ENCODE measurements at places on chromosomes 3 and 15.

GRCh38 chr3:152267831-152268554 lies 736 bp upstream of the MBNL1 start:
- DNase-seq: peak; percentile 64

GRCh38 chr3:197513953-197514785 lies 41.6 kb downstream of the BDH1 start:
- no peak for DNase-seq

- DNase-seq: peak; percentile 34
Observed at GRCh38 chr3:114714237-114714636, 420.4 kb downstream of the TIGIT start.

DNA sequence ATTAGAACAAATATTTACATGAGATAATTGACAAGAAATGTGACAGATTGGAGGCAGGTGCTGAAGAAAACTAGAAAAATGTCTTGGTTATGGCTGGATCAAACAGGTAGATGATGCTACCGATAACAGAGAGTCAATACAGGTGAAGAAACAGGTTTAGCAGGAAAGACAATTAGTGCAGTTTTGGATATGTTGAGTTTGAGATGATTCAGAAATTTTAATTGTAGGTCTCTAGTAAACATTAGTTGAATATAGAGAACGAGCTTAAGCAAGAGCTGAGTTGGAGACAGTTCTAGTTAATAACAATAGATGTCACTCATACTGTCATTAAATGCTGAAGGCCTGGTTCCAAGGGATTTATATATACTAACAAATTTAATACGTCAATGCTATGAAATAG lies 524.4 kb downstream of the NSUN3 start:
- DNase-seq: no peak

GRCh38 chr3:128800241-128801187 lies 74.5 kb downstream of the RAB7A start:
- DNase-seq: no peak

DNA sequence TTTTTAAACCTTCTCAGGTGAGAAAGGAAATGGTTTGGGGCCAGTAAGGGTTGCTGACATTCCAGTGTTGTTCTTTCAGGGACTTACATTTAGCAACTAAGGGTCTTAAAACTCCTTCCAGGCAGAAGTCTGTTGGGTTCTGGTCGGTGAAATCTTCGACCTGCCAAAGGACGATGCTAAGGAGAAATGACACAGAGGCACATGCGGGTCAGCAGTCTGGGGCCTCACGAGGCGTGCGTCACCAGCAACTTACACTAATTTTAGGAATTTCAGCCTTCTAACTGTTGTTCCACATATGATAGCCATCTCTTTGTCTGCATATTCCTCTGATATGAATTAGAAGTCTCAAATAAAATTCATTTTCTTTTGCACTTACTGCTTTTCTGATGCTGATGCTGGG lies 64.1 kb upstream of the TMEM108 start:
- no peak for DNase-seq

DNA sequence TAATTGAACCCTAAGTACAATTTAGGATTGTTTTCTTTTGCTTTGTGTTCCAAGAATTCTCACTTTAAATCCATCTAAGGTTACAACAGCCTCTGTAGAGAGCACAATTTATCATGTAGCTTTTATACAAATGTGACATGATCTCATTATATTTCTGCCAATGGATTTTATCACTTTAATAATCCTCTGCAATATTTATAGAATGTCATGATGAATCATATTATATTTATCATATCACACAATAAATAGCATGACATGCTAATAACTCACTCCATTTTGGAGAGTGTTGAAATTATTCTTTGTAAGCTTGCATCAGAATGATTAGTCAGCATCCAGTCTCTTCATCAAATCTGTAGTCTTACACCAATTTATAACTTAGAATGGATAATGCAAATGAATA lies 280.6 kb upstream of the ZNF717 start:
- no peak for DNase-seq

- no peak for DNase-seq
Observed at GRCh38 chr3:131532645-131533044, 29.9 kb upstream of the MRPL3 start.

GRCh38 chr15:76380249-76380648 lies 43.7 kb downstream of the ISL2 start:
- DNase-seq: peak; percentile 20

DNA sequence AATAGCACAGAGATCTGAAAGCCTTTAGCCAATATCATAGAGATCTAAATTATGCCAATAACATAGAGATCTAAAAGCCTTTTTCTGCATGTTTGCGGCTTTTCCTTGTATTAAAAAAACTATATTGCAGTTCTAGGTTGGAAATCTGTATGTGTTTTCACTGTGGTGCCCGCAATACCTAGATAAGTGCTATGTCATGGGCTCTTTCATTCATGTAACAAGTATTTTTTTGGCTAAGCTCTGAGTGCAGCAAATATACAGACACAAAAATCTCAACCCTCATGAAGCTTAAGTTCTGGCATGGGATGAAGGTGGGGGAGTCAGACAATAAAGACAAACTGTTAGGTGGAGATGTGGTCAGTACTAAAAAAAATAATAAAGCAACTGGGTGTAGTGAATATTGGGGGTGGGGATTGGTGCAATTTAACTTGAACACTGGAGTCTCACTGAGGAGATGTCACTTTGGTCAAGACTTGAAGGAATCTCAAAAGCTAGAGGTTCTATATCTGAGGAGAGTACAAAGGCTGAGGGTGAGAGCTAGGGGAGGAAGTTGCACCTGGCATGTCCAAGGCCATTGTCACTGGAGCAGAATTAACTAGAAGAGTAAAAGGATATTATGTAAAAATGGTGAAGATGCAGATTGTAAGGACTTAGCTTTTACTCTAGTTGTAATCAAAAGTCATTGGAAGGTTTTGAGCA lies 973 bp downstream of the BUB1B start:
- no peak for DNase-seq

- DNase-seq: peak; percentile 69
Observed at GRCh38 chr3:69999140-70000027, at the start of gene SAMMSON. Gene SAMMSON (plus strand): TSS chr3:69999733.

- DNase-seq: peak; percentile 38
Observed at GRCh38 chr3:134279466-134279865, 28.8 kb upstream of the RYK start.

- no peak for DNase-seq
Observed at GRCh38 chr3:132404276-132404675, 13.0 kb upstream of the DNAJC13 start.

DNA sequence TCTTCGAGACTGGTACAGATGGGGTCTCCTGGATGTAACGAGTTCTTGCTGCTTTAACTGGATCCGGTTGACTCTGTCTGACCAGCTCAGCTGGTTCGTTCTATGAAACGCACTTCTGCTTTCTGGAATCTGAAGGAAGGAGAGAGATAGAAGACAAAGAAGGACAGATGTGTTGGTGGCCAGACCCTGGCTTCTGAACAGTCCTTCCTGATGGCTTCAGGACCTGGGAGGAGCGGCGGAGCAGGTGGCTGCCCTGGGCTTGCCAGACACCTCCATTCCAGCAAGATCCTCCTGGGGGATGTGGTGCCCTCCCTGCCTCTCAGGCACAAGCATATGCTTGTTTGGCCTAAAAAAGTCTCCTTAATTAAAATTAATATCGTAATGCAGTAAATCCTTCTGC lies 99.9 kb downstream of the APBA2 start:
- no peak for DNase-seq

DNA sequence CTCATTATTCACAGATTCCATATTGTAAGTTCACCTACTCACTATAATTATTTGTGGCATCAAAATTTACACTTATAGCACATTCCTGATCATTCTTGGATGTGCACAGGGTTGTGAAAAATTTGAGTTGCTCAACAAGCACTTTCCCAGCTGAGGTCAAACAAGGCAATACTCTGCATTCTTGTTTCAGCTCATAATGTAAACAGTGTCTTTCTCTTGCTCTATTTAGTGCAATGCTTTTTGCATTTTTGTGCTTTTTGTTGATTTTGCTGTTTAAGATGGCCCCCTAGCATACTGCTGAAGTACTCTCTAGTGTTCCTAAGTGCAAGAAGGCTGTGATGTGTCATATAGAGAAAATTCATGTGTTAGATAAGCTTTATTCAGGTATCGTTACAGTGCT lies 66.7 kb upstream of the TNIK start:
- DNase-seq: peak; percentile 94

DNA sequence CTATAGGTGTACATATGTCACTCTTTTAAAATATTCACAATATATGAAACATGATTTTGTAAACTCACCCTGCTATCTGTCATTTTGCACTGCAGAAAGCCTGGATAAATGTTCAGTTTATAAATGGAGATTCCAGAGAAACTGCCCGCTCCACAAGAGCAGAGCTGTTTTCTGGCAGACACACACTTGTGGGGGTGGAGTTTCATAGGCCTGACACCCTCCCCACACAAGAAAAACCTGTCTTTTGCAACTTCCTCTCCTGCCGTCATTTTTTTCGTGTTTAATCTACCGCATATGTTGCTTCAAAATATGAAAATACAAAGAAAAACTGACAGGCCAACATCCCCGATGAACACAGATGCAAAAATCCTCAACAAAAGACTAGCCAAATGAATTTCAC lies 479.0 kb downstream of the GABRG3 start:
- no peak for DNase-seq

- no peak for DNase-seq
Observed at GRCh38 chr15:55194256-55194655, 2.5 kb downstream of the RSL24D1 start.

GRCh38 chr3:52238193-52238760 lies 681 bp downstream of the TWF2 start:
- DNase-seq: no peak

- no peak for DNase-seq
Observed at GRCh38 chr15:67307889-67308597, 53.5 kb downstream of the IQCH start.

GRCh38 chr3:36192901-36193300 lies 187.4 kb upstream of the STAC start:
- no peak for DNase-seq

DNA sequence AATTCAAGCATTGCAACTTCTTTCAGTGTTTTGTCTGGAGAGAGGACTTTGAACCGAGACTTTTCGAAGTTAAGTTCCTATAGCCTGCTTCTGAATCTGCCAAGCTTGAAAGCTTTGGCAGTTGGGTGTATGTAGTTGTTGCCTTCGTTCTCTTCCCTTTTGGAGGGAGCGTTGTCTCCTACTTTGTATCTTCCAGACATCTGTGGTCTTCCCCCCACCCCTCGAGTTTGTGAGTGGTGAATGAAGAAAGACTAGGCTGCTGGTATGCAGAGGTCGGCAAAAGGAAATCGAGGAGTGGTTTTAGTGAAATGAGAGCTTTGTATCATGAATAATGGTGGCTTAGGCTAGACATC lies 1.3 kb downstream of the CTNNB1 start:
- DNase-seq: peak; percentile 78

- no peak for DNase-seq
Observed at GRCh38 chr15:93165734-93166470, 76.9 kb upstream of the RGMA start.

DNA sequence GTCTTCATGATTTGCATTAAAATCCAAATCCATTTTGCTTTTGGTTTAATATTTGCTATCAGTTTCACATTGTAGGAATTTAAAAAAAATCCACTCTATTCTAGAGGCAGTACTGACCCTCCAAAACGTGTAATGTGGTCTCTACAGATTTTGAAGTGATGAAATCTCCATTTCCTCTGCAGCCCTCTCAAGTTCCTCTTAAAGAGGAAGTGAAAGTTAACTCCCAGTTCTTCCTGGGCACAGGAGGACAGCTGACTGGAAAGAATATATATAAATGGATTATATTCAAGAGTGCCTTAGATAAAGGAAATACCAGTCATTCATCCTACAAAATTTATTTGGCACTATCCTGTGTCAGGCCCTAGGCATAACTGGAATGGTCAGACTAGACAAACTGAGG lies 83.5 kb upstream of the PLCL2 start:
- DNase-seq: peak; percentile 30

All from EH (cell line).